ENCODE measurements at places on chromosomes 1 and 21.

DNA sequence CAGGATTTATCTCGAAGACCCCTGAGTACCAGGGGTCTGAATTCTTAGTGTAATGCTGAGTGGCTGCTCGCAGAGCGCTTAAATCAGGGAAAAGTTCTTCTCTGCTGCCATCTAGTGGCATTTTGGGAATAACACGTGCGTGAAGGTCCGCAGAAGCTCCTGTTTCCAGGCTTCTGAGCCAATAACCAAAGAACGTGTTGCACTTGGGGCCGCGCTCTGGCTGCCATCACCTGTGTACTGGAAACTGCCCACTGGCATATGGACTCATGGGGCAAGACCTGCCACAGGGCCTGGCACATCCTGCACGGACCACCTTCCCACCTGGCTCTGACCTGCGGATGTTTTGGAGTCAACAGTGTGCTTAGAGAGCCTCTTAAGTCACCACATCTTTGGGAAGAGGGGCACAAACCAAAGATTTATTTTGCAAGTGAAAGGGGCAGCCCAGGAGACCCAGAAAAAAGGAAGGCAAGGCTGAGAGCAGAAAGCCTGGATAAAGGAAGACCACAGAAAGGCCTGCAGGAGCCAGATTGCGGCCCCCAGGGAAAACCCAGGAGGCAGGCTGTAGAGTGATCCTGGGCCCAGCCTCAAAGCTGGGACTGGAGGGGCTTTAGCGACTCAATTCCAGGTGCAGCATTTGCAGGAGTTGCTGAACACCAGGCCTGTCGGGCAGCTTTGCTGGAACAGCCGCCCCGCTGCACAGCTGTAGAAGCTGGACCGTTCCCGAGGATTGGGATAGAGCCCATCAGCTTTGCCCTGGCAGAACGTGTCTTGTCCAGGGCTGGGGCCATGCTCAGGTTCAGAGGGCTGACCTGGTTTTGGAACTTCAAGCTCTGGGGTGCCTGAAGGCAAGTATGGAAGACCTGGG is 13.0 kb downstream of the CHIT1 start:
- peak; percentile 68 for DNase-seq

DNA sequence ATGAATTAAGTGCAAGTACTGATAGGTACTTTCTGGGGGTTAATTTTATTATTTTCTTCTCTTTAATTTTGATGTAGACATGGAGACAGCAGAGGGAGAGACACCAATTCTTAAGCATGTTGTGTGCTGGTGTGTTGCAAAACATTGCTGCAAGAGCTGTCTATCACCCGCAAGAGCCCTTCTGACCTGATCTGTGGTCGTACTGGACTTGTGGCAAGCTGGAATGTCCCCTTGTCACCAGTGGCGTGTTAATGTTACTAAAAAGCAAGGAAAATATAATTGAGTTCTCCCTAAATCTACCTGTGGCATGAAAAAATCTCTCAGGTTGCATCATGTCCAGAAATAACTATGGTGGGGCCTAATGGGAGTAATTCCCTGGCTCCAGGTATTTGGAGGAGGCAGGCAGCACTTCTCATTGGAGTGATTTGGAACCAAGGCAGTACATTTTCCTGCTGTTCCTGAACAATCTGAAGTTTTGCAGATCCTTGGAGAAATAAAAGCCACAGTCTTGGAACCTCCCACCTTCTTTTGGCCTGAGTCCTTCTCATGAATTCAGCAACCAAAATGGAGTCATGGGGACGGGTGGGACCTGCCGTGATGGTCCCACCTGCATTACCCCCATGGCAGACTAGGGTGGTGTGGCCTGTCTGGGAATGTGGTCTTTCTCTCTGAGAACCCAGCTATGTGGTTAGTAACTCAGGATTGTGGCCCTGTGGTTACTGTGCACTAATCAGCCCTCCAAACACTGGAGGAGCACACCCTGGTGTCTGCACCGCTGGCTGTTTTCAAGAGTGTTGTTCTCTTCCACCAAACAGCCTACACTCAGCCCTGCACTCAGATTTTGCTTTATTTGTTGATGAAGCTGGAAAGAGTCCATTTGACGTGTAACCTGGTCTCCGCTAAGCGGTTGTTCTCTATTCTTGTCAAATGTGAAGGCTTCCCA is 57.4 kb downstream of the GALNT2 start:
- DNase-seq, result no peak

DNA sequence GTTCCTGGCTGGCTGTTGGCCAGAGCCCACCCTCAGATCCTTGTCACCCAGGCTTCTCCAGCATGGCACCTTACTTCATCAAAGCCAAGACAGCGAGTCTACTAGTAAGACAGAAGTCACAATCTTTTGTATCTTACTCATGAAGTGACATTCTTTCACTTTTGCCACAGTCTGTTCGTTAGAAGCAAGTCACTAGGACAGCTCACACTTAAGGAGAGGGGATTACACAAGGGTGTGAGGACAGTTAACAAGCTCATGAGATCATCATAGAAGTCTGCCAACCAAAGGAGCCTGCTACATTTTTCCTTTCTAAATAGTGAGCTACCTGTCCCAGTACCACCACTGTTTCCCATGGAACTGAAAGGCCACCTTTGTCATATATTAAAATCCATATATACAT is 61.5 kb downstream of the PACC1 start:
- no peak for DNase-seq

- DNase-seq, result no peak
Measured at GRCh38 chr1:229574679-229575442, 16.4 kb upstream of the ABCB10 start.

DNA sequence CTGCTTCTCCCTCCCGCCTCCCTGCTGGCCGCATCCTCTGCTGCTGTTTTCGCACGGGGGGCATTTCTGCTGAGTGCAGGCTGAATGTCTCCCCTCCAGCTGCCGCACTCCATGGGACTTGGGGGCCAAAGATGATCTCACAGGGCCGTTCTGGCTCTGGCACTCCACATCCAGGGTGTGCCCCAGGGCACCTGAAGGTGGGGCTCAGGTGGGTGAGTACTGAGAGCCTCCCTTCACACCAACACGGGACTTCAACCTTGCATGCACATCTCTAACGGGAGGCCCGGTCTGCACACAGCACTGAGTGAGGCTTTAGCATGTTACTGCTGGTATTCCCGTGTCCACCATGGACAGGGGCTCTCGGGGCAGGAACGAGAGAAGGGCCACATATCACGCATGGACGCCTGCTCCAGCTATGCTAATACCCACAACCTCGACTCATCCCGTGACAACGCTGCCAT is 88.9 kb downstream of the DMRTB1 start:
- no peak for DNase-seq

- no peak for DNase-seq
Measured at GRCh38 chr1:183291802-183292514, 105.9 kb downstream of the LAMC2 start.

- no peak for DNase-seq
Measured at GRCh38 chr1:21293537-21294265, 3.4 kb upstream of the ECE1 start.

- DNase-seq, result no peak
Measured at GRCh38 chr1:3955196-3955772, 55.2 kb upstream of the C1orf174 start.

DNA sequence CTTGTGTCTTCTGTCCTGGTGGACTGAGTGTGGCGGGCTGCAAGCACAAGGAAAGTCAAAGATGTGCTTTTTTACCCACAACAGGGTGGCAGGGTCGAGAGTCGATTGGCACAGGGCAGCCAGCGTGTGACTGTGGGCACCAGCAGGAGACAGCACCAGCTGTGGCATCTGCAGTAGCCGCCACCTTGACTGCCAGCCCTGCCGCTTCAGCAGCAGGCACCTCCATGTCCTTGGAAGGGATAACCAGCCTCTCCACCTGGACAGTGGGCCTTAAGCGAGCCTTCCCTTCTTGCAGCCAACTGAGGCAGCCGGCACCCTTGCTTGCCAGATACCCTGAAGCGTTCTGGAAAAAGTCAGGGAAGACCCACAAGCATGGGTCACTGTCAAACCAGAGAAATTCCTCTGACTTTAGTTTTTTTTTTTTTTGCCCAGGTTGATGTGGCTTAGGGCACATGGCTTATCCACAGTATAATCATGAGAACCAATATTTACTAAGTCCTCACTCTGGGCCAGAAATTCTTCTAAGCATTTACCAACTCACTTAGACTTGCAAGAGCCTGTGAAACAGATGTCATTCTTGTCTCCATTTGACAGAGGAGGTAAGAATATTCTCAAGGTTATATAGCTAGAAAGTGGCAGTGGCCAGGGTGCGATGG is 30.1 kb upstream of the PTGFRN start:
- DNase-seq, result no peak

DNA sequence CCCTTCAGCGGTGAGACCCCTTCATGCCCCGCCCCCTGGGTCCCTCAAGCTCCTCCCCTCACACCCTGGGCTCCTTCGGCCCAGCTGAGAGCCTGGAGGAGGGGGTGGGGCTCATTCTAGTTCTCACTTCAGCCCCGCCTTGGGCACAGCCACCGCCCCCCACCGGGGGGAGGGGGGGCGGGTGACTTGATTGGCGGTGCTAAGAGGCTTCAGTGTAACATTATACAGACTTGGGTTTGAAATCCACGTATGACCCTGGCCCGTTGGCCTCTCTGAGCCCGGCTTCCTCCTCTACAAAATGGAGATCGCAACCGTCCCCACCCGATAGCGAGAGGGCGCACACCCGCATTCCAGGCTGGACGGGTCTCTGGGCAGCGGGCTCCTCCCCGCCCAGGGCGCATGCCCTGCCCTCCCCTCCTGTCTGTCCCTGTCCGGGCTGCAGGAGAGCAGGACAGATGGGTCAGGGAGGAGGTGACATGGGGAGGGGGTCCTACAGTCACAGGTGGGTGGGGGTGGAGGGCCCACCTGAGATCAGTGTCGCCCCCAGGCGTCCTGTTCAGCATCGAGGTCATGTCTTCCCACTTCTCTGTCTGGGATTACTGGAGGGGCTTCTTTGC is 5.1 kb downstream of the CLCNKB start:
- DNase-seq, result peak; percentile 16

- no peak for DNase-seq
Measured at GRCh38 chr1:100268202-100268601, 2.2 kb downstream of the RTCA start.

GRCh38 chr1:23609971-23610370 is 50.7 kb upstream of the ID3 start:
- DNase-seq, result no peak

GRCh38 chr21:41576013-41576615 is 68.2 kb upstream of the TMPRSS2 start:
- DNase-seq, result no peak

DNA sequence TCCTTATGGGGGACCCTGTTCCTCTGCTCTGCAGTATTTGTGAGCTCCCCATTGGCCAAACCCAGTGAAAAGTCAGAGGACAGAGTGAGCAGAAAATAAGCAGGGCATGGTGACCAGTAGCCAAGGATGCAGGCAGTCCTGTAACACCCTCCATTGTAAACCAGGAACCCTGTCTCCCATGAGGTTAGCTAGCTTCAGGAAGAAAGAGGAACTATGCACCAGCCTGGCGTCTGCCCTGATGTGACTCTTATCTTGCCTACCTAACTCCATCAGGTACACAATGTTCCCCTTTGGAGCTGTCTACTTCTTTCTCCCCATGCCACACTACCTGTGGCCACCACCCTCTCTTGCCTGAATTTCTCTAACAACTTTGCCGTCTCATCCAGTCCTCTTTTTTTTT is 119.2 kb downstream of the LRIG2 start:
- DNase-seq, result no peak

DNA sequence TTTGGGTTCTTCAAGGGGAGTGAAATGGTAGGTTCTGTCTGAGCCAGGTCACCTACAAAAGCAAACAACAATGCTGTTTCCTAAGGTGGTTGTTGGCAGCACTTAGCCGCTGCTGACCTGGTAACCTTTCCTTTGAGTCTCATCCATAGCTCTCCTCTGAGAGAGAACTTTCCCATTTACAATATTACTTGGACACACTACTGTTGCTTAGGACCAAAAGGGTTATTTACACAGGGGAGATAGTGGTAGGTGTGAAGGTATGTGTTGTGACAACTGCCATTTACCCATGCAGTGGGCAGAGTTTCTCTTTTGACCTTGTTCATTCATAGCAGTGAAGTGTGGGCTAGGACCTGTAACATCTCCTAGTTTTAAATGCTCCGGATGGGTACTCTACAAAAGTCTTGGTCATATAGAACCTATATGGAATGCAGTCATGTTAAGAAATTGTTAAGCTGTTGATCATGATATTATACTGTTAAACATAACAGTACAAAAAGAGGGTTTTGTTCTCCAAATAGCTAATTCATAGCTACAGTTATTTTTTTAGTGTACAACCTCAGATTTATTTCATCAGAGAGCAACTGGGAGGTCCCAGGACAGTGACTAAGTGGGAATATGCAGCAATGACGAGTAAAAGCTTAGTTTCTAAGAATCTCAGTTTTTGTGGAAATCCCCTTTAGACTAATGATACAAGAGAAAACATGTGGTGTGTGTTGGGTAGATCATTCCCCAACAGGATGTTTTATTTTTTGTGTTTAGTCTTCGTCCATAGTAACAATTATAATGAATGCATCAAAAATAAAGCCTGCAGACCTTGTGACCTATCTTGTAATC is 219.7 kb downstream of the NFIA start:
- no peak for DNase-seq

DNA sequence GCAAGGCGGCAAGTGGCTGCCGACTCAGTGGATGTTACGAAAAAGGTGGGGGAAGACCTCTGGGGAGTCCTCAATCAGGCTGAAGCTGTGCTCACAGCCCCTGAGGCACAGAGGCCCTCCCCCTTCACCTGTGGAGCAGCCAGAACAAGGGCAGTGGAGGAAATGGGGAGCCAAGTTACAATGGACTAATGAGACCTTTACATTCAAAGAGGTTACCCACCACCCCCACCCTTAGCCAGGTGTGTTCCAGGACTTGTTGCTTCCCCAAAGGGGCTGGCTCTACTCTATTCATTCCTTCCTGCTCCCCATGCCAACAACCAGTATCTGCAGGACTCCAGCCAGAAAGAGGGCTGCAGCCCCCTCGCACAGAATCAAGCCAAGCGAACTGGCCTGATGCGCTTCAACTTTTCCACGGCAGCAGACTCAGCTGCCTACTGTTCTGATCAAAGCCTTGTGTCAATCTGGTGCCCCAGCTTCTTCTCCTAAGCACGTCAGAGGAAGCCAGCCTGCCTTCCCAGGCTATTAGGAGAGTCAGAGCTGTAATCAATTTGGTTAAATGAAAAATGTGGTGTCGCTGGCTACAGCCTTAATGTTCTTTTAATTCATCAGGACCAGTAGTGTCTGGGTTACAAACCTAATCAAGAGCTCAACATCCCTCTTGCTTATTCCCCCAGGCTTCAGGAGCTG is 1.8 kb upstream of the SYT2 start:
- no peak for DNase-seq

GRCh38 chr1:81551946-81552345 is 248.8 kb upstream of the ADGRL2 start:
- no peak for DNase-seq

- DNase-seq, result no peak
Measured at GRCh38 chr1:228978484-228979324, 243.4 kb downstream of the RHOU start.

GRCh38 chr1:208107425-208108212 is 136.6 kb downstream of the PLXNA2 start:
- no peak for DNase-seq

GRCh38 chr1:235852887-235853286 is 13.8 kb downstream of the LYST start:
- no peak for DNase-seq

GRCh38 chr1:107535091-107535490 is 394.3 kb downstream of the NTNG1 start:
- DNase-seq, result peak; percentile 20

Data from NCI-H1092 (cell line).